ENCODE measurements at places on chromosomes 1 and 21.

- DNase-seq, result no peak
Observed at GRCh38 chr1:14552246-14552965, 46.1 kb upstream of the KAZN start.

- DNase-seq, result no peak
Observed at GRCh38 chr1:55560266-55560665, 345.1 kb upstream of the USP24 start.

GRCh38 chr1:109788695-109789521, 25.2 kb upstream of the EPS8L3 start:
- DNase-seq, result peak; percentile 75

GRCh38 chr1:14784790-14785773, 186.6 kb downstream of the KAZN start:
- DNase-seq, result no peak

- no peak for DNase-seq
Observed at GRCh38 chr1:54485416-54485815, 62.6 kb upstream of the ACOT11 start.

- no peak for DNase-seq
Observed at GRCh38 chr1:89884718-89885596, 64.1 kb downstream of the LRRC8D start.

GRCh38 chr1:17310068-17310640, 2.2 kb downstream of the PADI4 start:
- DNase-seq, result no peak

DNA sequence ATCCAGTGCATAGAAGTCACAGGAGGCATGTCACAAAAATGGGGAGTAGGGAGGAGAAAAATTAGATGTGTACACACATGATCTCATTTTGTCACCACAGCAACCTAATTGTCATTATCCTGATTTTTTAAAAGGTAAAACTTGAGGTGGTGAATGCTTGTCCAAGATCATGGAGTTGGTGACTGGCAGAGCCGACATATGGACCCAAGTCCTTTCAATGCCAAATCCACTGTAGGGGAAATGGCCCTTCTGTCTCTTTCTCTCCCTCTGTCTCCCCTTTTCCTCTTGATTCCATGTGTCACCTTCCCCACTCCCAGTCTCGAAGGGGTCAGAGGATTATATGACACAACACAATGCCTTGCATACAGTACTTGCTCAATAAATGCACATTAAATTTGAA, 65.7 kb upstream of the JUN start:
- no peak for DNase-seq

- DNase-seq, result no peak
Observed at GRCh38 chr1:226637147-226637935, 88.8 kb downstream of the STUM start.

DNA sequence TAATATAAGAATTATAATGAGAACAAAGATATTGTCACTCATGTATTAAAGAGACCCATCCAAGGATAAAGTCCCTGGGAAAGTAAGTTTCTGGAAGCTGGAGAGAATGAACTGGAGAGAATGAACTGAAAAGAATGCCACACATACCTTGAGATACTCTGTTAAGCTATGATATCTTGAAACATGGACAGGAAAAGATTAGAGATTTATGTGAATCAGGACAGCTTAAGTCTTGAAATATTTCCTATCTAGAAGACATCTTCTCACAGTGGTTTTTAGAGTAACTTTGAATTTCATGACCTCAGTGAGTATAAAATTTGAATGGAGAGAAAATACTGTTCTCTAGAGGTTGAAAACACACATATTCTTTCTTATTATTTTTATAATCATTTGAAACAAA, 201.3 kb upstream of the HMCN1 start:
- no peak for DNase-seq

GRCh38 chr1:162292422-162292849, 84.2 kb downstream of the SPATA46 start:
- no peak for DNase-seq

- DNase-seq, result no peak
Observed at GRCh38 chr1:220681220-220681880, 8.8 kb upstream of the C1orf115 start.

GRCh38 chr1:201108614-201109013, 3.6 kb downstream of the CACNA1S start:
- no peak for DNase-seq

DNA sequence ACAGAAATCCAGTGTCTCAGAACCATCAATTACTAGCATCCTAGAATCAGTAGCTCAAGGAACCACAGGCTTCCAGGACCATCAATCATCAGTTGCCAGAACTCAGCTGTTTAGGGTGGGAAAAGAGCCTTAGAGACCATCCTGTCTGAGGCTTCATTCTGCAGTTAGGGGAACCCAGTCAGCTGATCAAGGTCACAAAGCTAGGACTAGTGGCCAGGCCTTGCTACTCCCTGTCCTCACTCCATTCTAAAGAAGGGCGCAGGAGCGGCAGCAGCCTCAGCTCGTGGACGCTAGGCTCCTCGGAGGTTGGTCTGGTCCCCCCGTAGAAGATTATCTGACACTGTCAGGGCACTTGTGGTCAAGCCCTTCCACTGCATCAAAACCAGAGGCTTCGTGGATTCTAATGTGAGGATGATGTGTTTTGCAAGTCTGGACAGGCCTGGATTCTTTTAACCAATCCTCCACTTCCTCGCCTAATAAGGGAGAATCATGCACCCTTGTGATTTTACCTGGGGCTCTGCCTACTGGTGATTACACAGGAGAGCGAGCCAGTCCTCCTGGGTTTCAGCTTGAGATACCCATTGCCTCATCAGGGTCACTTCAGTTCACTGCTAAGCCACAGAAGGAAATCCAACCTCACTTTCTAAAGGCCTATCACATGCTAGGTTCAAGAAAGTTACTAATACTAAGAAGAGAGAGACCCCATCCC, 41.7 kb upstream of the IFFO2 start:
- DNase-seq, result no peak

DNA sequence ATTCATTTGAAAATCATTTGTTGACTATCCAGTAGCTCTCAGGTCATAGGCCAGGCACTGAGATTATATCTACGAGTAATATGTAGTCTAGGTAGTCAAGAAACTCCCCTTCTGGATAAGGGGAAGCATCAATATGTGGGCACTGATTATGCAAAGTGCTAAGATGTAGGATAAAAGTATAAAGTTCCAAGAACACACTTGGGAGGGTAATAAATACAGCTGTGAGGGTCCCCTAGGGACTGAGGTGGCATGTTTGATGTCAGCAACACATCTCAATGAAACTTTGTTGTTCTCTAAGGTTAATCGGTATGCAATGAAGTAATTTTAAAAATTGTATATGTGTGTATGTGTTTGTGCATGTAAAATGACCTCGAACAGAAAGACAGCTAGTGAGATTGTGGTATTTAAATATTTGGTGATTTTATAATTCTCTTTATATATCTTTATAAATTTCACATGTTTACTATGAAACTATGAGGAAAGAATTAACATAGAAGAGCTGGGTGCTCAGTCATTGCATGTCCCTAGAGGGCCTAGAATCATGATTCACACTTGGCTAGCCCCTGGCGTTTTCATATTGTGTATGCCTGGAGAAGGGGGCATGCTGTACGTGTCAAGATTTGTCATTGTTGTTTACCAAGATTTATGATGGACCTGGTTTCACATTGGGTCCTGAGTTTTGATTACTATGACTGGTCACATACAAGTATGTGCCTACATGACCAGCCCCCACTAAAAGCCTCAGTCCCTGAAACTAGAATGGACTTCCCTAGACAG, 140.1 kb upstream of the DUSP10 start:
- DNase-seq, result no peak

GRCh38 chr1:170261669-170262068, 115.9 kb downstream of the NTMT2 start:
- no peak for DNase-seq

DNA sequence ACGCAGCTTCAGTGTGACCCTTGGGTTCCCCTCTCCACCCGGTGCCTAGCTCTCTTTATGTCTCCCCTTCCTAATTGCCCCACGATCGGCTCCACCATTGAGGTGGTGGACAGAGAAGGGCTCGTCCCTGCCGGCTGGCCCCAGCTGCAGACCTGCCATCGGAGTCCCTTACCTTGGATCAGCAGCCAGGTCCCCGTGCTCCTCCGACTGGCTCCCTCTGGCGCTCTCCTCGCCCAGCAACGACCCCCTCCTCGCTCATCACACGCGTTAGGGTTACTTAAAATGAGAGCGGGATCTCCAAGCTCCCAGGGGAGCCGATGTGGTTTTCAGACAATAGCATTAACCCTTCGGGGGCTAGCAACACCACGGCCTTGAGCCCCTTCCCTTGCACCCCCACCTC, 8.1 kb upstream of the ETV3L start:
- no peak for DNase-seq

DNA sequence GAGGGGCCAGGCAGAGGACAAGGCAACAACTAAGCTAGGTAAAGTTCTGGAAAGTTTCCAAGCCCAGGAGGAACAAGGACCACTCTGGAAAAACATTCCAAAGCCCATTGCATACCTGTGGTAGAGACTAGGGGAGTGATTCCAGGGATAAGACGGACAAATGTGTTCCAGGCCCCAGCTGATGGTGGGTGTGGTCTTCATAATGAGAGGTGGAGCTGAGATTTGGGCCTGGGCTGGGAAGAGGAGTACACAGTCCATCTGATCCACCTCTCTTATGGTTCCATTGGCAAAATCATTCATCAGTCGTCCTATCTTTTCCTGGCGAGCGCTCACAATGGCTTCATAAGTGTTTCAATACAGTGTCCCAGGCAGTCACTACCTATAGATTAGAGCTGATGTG, 4.5 kb downstream of the KLHDC7A start:
- DNase-seq, result no peak

GRCh38 chr1:175511496-175511895, 231.9 kb downstream of the TNR start:
- no peak for DNase-seq

DNA sequence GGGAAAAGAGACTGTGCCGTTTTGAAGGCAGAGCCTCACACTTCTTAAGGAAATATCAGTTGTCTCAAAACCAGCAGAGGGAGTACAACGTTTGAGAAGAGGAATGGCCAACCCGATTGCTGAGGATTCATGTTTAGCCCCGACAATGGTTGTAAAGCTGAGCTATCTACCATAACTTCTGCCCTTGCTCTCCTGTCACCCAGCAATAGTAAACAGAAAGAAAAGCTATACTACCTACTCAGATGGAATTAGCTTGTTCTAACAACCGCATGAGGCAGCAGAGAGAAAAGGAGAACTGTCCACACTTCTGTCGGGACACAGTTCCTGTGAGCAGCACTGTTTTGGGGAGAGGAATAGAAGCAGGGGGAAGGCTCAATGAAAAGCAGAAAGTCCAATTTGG, 91.2 kb downstream of the SLC45A1 start:
- no peak for DNase-seq

DNA sequence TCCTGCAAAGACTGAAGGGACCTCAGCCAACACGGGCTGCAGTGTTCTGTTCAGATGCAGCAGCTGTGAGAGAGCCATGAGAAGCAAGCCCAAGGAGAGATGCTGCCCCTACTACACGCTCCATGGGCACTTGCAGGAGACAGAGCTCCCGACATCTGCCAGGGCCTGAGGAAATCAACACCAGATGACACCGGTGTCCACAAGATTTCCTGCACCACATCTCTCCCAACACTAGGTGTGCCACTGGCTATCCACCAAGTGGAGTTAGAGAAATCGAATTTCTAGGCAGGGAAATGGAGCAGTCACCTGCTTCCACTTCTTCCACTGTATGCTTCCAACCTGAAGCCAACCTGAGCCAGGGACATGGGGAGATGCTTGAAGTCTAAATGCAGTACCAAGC, 445.3 kb downstream of the RWDD3 start:
- no peak for DNase-seq

DNA sequence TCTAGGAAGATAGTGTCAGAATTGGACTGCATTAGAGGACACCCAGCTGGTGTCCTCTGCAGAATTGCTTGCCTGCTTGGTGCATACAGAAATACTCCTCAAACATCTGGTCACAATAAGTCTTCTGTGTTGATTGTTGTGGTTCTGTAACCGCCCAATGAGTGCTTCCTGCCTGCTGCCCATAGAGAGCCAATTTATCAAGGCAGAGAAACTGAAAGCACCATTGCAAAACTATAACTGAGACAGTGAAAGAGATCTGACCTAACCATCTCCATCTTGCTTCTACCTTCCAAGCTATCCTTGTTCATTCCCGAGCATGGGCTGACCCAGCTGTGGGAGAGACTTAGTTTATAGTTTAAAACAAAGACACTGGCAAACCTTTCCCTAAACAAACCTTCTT, 462.4 kb upstream of the RGS18 start:
- no peak for DNase-seq

DNA sequence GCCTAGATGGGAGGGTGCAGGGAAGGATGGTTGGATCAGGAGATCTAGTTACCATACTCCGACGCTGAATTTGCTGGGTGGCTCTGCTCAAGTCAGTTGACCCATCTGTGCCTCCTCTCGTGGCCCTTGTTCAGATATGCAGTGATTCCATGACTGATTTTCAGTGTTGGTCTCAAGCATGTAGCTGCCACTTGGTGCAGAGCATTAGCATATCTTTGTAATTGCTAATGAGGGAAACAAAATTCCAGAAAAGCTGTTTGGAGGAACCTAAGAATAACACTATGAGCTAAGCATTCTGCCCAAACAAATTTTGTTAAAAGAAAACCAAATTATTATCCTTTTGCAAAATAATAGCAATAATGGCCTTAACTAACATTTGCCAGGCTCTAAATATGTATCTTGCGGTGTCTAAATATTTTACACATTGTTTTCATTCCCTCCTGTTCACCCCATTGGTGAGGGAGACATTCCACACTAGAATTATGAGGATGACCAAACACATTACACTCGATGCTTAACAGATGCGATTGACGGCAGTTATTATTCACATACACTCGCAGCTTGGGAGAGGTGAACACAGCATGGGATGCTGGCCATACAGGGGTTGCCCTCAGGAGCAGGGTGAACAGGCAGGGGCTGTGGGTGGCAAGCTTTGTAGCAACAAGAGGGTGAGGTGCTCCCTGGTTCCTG, 69.1 kb downstream of the KCNJ15 start:
- no peak for DNase-seq

DNA sequence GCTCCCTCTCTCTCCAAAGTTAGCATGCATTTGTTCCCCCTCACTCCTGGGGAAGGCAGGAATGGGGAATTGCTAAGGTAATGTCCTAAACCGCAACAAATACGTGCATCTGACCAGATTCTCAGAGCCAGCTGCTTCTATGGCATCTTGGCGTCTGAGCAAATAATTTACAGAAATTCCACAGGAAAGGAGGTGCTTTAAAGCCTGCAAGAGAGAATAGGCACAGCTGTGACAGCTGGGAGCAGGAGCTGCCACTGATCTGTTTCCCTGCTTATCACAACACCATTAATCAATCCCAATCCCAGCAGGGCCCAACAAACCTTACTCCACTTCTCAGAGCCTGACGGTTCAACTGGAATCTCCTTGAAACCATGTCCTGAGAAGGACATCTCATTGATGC, 83.5 kb upstream of the ZNF281 start:
- DNase-seq, result no peak

Measured in T47D (cell line).